Activated CD4-positive, alpha-beta memory T cell treated with anti-CD3 and anti-CD28 coated beads for 36 hours (primary cell): ENCODE measurements at places on chromosomes 13 and 19. TPM values are rescaled to one million over a fixed set of nuclear protein-coding genes. Genes with fewer than 3 reads are reported as not detected.

GRCh38 chr19:38658462-38659306, 11.2 kb downstream of the ACTN4 start:
- DNase-seq = no peak

GRCh38 chr19:29651622-29652394, 13.5 kb upstream of the PLEKHF1 start:
- no peak for DNase-seq

GRCh38 chr13:21616880-21617279, 12.9 kb upstream of the MICU2 start:
- DNase-seq = no peak

GRCh38 chr13:33723772-33724435, 94.0 kb upstream of the RFC3 start:
- DNase-seq = peak; percentile 78

DNA sequence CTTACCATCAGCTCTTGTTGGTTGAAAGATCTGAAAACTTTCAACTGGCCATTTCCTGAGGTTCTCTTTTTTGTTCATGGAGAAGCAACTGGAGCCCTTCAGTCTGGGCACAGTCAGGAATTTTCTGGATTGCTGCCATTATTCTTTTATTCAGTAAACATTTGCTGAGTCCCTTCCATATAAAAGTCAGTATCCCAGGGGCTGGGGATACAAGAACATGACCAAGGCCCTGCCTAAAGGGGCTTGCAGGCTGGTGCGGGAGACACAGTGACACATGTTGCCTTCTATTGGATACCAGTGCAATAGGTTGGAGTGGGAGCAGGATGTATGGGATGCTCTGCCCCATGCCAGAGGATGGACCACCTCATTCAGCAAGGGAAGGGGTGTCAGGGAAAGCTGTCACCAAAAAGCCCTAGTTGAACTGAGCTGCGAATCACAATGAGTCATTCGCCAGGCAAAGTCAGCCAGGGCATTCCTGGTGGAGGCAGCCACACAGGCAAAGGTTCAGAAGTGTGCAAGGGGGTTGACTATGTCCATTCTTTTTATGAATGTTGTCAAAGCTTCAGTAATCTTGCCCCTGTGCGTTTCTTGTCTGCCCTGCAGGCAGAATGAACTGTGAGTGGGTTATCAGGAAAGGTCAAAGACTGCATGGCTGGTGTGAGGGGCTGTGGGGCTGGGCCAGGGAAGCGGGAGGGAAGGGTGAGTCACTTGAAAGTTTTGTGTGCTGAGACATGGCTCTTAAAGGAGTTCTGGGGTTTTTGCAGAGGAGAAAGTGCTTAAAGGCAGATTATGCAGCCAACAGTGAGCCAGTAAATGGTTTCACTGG, 395.9 kb downstream of the KCNRG start:
- no peak for DNase-seq

- no peak for DNase-seq
Measured at GRCh38 chr19:2303211-2303798, 4.6 kb downstream of the LINGO3 start.

DNA sequence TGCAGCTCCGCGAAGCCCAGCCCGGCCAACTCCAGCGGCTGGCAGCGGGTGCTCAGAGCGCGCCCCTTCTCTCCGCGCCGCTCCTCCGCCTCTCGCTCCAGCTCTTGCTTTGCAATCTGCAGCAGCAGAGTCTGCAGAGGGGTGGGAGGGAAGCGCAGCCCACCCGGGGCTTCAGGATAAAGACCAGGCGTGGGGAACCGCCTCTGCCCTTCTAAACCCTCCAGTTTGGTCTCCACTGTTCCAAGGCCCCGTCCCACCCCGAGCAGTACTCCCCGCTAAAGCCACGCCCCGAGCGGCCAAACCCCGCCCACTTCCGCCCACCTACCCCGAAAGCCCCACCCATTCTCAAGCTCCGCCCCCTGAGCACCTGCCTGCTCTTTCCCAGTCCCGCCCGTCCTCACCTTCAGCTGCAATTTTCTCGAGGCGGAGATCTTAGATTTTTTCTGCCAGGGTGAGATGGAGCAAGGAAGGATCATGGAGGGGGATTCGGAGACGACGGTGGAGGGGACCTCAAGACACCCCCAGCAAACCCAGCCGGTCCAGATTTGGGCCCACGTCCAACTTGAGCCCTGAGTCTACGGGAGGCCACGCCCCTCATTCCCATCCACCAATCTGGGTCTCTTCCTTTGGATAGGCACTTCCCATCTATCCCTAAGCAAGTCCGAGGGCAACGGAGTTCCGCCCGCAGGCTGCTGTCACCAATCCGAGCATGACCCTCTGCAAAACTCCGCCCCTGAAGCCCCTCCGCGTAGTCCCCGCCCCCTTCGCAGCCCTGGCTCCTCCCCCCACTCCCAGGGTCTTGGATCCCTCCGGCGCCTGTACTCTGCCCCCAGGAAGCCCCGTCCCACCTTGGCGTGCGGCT, 1.1 kb downstream of the TNNI3 start:
- DNase-seq = peak; percentile 60

GRCh38 chr13:97226788-97227627, 4.9 kb downstream of the MBNL2 start:
- peak; percentile 60 for DNase-seq

FBXO27 gene
- 2.4 TPM for total RNA-seq

ACP7 gene
- 0.15 TPM for total RNA-seq
